HS-5 (cell line): ENCODE measurements at places on chromosomes 5 and 9.

DNA sequence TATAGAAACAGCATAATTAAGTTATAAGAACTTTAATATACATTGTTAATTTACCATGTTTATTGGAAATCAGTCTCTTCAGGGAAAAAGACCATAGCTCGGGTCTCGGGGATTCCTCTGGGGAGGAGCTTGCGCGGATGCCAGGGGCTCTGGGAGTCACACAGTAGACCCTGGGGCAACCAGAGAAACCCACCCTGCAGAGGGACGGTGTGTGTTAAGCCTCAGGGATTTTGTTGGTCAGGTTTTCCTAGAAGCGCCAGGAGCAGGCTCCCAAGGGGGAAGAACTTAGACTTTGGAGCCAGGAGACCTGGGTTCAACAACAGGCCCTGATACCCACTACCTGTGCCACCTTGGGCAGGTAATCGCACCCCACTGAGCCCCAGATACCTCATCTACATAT lies 297.9 kb downstream of the MED10 start:
- DNase-seq = no peak

DNA sequence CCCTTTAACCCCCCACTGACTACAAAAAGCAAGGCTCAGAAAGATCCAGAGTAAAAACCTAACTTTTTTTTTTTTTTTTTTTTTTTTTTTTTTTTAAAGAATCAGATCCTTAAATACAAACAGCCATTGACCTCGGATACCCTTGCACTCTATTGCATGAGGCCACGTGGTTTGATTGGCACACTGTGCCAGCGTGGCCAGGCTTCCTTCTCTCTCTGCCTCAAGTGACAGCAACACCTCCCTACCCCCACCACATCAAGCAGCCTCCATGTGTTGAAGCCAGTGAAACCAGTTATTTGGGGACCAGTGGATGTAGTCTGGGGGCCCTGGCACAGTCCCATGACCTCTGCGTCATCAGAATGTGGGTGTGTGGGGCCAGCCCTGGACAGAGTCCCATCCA lies 71.4 kb downstream of the OTULIN start:
- DNase-seq = no peak

DNA sequence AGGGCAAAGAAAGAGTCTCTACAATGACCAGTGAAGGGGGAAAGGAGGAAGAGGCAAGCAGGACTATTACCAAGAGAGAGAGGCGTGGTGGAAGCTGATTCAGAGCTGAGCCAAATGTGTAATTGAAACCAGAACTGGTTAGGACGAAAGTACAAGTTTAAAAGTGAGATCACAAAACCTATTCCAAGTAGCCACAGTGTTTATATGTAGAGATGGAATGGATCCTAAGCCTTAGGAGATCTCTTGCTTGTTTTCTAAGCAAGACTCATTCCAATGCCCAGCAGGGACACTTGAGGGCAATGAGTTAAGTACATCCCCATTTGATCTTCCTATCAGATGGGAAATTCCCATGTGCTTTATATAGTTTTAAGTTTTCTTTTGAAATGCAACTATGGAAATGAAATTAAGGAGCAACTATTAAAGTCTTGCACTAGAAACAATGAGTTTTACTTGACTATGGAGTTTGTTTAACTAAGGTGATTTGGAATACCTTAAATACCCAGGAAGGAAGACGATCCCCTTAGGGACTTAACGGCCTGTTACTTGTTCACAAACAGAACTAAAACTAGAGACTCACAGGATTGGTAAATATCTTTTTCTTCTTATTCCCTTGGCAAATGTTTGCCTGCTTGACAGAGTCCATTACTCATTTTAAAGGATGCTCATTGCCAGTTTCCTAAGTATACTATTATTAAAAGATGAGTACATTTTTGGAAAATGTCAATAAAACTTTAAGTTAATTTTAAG lies 51.1 kb upstream of the SNX2 start:
- DNase-seq = peak; percentile 52

DNA sequence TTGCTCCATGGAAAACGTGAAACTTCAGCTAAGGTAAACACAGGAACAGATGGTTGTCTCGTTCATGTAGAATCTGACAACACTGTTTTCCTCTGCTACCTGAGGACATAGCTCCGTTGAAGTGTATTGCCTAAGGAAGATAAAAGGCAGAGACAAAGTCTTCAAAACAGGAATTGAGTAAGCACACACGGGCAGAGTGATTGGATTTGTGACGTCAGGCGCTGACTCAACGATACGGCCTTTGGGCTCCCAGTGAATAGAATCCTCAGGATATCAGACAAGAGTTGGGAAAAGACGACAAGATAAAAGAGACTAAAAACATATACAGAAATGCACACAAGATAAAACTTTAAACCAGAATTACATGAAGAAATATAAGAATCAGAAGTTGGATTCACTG lies 787.1 kb upstream of the CTNND2 start:
- no peak for DNase-seq

DNA sequence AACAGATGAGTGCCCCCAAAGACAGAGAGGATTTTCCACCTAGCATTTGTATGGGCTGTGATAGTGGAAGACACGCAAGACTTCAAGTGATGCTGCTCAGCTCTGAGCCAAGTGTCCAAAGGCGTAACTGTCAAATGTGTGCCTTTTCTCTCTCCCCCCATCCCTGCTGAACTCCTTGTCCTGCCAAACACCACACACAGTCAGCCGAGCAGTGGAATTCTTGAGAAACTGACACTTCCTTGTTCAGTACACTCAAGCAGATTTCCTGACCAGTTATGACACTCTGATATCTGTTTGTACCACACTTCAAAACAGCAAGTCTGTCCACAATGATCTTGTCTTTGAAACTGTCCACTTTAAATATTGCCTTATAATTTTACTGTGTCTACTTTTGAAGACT lies 166.4 kb downstream of the PIK3R1 start:
- DNase-seq = no peak

- no peak for DNase-seq
Measured at GRCh38 chr9:88746743-88747398, 211.9 kb downstream of the NXNL2 start.

DNA sequence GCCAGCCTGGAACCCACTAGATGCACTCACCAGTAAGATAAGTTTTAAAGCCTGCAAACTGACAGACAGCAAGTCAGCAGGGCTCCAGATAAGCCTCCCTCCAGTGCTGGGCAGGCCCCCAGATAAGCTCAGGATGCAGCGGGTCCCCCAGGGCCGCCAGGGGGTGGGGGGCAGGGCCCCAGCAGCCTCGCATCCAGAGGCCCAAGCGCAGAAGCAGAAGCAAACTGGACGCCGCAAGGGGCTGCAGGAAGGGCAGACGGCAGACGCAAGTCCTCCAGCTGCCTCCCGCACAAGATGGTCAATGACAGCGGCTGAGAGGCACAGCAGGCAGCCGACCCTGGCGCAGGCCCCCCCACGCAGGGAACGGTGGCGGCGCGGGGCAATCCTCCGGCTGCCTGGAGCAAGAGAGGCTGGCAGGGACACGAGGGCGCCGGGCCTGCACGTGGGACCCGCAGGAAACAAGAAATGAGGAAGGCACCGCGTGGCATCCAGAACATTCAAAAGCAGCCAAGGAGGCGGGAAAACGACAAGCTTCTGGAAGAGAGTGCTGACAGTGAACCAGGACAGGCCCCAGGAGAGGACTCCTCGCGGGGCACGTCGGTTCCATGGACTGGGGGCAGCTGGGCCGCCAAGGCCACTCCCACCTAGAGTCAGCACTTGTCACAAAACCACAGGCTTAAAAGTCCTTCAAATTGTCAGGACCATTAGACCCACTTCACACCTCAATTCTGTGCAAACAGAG lies 49.8 kb downstream of the ROR2 start:
- no peak for DNase-seq
